Natural killer cell treated with Interleukin-12 subunit alpha and Interleukin-12 subunit beta and Interleukin-15 and Interleukin-18, amount 100 ng/mL, for 72 hours (primary cell): ENCODE measurements at places on chromosomes 3 and 15.

- DNase-seq, result no peak
These were observed 319.4 kb downstream of the PLCL2 start for GRCh38 chr3:17204049-17204650.

DNA sequence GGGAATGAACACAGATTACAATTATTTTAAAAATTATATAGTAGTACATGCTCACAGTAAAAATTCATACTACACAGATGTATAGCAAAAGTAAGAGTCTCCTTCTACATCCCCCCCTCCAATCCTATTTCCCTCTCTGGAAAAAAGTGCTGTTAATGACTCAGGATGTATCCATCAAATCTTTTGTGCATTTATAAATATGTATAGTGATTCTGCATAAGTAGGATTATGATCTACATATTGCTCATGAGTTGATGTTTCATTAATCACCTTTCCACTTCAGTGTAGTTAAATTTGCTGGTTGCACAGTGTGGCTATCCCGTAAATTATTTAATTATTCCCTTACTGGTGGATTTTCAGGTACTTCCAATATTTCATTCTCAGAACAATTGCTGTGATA, 25.3 kb downstream of the ARL14 start:
- DNase-seq, result no peak

DNA sequence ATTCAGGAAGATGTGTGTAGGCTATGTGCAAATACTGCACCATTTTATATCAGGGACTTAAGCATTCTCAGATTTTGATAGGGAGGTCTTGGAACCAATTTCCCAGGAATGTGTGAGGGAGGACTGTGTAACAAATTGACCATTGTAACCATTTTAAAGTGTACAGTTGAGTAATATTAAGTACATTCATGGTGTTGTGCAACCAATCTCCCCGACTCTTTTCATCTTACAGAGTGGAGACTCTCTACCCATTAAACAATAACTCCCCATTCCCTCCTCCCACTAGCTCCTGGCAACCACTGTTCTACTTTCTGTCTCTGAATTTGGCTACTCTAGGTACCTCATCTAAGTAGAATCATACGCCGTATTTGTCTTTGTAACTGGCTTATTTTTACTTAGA, 5.1 kb downstream of the RCN2 start:
- DNase-seq, result no peak

DNA sequence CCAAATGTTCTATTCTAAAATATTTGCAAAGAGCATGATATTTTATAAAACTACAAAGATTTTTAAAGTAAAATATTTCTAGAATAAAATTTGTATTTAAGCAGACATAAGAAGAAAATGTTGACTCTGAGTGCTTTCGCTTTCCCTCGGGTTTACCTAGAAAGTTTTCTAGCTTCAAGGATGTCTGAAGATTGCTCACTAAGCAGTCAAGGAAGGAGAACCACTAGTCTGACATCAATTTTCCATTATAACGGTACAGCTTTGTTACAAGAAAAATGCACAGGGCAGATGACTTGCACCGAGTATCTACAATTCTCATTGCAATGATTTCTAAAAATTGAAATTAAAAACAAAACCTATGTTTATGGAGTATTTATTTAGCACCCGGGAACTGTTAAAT, 14.2 kb downstream of the GPR15 start:
- no peak for DNase-seq

GRCh38 chr3:108552267-108553159, 36.7 kb downstream of the CIP2A start:
- DNase-seq, result no peak
